Stimulated activated naive CD8-positive, alpha-beta T cell treated with anti-CD3 and anti-CD28 coated beads, Interleukin-15, amount 100 ng/mL, for 72 hours (primary cell): ENCODE measurements at places on chromosomes 7 and 10.

- DNase-seq = no peak
Measured at GRCh38 chr10:81969136-81969535, 94.1 kb downstream of the NRG3 start.

DNA sequence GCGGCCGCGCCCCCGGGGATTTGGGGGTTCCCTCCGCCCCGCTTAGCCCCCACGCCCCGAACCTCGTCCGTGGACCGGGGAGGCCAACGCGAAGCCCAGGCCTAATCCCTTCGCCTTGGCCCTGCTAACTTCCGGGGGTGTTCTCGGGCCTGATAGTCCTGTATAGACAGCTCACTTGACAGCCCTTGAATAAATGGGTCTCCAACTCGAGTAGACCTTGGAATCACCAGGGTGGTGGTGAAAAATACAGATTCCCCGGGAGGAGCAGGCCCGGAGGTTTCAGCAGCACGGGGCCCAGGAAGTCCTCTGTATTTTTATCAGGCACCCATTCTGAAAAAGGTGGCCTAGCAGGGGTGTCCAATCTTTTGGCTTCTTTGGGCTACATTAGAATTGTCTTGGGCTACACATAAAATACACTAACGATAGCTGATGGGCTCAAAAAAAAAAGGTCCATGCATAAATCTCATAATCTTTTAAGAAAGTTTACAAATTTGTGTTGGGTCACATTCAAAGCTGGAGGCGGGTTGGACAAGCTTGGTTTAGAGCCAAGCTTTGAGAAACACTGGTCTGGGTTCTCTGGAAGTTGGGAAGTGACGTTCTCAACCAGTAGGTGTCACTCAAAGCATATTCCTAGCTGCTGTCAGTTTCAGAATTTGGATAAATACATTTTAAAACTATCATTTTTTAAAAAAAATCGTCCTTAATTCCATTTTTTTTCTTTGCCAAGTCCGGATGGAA, 221.7 kb downstream of the PHTF2 start:
- DNase-seq = peak; percentile 49

DNA sequence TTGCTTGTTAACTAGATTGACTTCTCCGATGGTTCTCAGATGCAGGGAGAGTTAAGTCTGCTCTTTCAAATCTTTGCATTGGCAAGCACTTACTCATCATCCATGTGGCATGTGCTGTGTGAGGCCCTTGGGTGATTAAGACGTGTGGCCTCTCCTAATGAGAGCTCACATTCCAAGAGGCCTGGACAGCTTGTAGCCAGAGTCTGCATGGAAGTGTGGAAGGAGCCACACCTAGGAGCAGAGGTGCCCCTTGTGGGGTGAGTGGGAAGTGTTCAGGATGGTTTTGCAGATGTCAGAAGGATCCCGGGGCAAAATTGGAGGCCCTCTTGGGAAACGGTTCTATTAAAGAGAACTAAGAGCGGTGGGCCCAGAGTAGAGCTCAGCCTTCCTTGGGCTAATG, 225.9 kb downstream of the PAXIP1 start:
- no peak for DNase-seq

DNA sequence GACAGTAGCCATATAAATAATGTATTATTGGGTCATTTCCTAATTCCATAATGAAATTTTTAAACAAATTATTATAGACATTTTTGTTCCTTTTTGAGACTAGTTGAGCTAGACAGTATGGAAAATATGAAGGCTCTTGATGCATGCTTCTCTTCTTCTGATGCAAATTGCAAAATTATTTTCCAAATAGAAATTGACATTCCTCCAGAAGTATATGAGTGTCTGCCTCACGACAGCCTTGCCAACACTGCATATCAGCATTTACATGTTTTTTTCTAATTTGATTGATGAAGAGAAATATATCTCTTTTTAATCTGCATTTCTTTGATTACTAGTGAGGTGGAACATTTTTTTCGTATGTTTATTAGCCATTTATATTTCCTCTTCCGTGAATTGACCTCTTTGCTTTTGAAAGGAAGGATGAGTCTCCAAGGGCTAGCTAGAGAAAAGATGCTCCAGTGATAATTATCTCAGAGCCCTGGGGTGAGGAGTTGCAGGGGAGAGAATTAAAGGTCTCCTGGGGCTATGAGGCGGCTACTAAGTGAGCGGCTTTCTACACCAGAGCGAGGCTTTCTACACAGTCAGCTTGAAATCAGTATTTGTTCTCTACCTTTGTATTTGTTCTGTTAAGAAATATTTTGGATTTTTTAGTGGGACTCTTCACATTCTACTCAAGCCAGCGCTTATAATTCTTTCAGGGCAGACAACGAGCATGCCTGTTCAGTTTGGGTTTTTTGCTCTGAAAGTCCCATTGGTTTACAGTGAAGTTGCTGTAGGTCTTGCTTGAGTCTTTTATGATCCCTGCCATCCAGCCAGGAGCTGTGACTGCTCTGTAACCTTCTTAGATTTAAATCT, 712.2 kb upstream of the GALNT17 start:
- DNase-seq = no peak

DNA sequence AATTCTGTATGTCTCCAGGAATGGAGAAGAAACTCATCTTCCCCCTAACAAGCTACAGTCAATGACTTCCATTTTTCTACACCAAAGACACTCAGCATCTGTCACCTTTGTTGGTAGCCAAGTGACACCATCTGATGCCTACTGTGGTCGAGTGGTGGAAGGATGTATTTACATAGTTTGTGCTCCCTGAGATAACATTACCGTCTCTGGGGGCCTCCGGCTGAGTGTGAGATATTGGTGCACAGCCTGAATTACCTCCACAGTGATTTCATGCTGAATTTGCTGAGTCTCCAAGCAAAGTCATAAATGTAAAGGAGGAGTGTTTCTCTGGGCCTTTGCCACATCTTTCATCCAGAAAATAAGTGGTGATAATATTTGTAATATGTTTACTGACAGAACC, 114.0 kb downstream of the GRID1 start:
- DNase-seq = no peak

GRCh38 chr10:68237173-68237572, 5.3 kb upstream of the ATOH7 start:
- no peak for DNase-seq

- no peak for DNase-seq
Measured at GRCh38 chr10:124597846-124598165, 136.2 kb downstream of the LHPP start.

- no peak for DNase-seq
Measured at GRCh38 chr10:66746711-66747110, 179.1 kb upstream of the LRRTM3 start.

DNA sequence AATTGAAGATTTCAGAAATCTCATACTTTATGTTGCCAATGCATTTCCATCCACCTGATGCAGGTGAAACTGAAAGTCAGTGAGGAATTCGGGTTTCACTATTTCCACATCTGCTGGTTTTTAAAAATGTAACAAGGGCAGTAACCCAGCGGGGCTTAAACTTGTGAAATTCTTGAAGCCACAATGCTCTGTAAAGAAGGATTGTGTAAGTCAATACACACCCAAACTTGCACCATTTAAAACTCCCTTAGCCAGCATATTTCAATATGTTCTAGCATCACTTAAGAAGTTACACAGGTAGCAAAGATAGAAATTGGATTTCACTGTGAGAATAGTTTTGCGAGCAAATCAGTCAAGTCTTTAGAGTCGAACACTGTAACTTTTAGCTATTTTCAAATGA, 386.1 kb downstream of the PLXDC2 start:
- no peak for DNase-seq

DNA sequence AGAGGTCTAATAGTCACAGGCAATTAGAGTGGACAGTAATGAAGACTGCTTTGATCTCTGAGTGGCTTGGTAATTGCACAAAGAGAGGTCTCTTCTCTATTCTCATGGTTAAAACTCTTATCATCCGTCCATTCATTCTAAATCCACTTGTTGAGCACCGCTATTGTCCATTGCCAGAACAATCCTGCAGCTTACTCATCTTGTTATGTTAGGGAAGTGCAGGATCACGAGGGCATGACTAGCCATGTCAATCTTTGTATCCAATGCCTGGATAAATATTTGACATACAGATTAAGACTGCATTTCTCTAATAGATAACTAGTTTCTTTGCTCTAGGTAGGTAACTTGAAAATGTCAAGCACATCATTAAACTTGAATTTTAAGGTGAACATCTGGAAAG, 14.9 kb downstream of the SFTPD start:
- no peak for DNase-seq

GRCh38 chr10:51510231-51510630, 189.2 kb downstream of the CSTF2T start:
- DNase-seq = no peak

DNA sequence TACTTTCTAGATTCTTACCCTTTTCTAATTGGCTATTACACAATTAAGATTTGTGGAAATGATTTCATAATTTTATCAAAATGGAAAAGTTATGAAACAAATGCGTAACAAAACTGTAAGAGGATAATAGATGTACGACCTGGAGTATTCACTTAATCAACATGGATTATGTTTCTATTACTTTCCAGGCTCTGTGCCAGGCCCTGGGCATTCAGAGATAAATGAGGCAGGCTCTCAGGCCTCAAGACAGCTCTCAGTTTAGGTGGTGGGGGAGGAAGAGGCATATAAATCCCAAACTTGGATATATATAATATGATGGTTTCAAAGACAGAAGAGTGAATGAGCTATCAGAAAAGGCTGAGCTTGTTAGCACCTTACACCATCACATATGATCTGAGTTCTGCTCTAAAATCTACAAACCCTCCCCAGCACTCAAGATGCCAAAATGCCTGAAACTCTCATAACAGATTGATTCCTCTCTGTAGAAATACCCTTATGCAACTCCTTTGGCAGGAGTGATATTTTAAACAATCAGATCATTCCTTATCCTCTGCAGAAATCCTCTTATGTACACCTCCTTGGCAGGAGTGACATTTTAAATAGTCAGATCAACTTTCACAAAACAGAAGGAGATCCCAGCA, 42.5 kb downstream of the ACBD5 start:
- DNase-seq = no peak
